ENCODE measurements at places on chromosomes 7 and 10.

- no peak for DNase-seq
These were observed 288.9 kb upstream of the KLF6 start for GRCh38 chr10:4073912-4074311.

DNA sequence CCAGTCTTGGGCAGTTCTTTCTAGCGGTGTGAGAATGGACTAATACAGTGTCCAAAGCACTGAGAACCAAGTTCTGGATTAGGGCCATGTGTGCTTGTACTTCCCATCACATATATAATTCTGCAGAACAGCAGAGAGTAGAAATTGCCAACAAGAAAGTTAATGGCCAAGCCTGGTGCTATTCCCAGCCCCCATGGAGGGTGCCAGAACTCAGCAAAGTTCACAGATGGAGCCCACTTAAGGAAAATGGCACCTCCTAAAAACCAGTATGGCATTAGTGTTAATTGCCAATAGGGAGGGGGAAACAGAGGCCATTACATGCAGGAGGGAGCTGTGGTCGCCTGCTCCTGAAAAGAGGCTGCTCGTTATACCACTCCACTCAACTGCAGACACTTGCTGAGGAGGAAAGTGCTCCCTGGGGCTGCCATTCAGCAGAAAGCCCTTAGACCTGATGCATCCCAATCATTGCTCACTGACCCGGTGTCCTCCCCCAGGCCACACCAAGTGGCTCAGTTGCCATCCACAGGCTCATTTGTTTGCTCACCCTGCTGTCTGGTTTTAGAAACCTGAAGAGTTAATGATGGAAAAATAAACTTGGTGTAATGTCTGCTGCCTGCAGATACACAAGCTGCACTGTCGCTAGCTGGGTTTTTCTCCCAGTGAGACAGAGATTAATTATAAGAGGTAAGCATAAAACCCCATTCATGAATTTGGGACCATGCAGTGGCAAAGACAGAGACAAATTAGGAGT is 280.6 kb downstream of the GFRA1 start:
- DNase-seq, result no peak

- DNase-seq, result no peak
These were observed 139.9 kb upstream of the NUPR2 start for GRCh38 chr7:56256108-56256507.

DNA sequence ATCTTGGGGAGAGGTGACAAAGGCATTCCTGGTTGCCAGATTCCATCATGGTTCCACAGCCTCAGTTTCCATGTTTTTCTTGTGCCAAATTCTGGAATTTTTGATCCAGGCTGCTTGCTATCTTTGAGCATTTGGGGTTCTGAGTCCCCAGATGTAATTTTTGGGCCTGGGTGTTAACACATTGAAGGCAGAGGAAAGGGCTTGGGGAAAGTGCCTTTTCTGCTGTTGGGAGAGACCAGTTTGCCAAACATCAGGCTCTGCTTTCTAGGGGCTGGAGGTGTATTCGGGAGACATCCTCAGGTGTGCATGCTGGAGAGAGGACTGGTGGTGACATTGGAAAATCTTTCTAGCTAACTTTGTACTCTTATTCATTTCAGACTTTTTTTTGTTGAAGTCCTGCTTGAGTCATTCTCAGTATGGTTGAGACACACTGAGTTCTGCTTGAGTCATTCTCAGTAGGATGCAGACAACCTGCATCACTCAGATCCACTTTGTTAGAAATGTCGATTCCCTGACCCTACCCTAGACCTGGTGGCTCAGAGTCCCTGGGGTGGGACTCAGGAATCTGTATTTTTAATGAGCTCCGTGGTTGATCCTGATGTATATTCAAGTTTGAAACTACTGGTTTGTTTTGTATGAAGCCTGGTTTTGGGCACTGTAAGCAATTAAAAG is 101.0 kb downstream of the LRMDA start:
- no peak for DNase-seq

GRCh38 chr10:30816820-30817171 is 187.2 kb upstream of the LYZL2 start:
- no peak for DNase-seq

DNA sequence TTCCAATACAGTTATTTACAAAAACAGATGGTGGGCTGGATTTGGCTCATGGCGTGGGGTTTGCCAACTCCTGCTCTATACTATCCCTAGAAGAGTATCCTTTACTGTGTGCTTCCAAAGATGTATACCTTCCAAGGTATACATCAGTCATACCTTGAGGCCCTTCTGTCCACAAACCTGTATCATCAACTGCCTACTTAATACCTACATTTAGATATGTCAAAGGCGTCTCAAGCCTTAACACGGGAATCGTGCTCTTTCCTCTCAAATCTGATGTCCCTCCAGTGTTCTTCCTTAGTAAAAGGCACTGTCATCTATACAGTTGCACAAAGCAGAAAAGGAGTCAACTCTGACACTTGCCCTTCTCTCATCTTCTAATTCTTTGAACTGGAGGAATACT is 36.9 kb downstream of the NAMPT start:
- no peak for DNase-seq

- DNase-seq, result no peak
These were observed 233.5 kb downstream of the XPNPEP1 start for GRCh38 chr10:109689785-109690184.

GRCh38 chr7:127905491-127906330 is 125.5 kb downstream of the LRRC4 start:
- DNase-seq, result no peak

- DNase-seq, result no peak
These were observed 95.7 kb downstream of the RBM20 start for GRCh38 chr10:110739811-110740271.

DNA sequence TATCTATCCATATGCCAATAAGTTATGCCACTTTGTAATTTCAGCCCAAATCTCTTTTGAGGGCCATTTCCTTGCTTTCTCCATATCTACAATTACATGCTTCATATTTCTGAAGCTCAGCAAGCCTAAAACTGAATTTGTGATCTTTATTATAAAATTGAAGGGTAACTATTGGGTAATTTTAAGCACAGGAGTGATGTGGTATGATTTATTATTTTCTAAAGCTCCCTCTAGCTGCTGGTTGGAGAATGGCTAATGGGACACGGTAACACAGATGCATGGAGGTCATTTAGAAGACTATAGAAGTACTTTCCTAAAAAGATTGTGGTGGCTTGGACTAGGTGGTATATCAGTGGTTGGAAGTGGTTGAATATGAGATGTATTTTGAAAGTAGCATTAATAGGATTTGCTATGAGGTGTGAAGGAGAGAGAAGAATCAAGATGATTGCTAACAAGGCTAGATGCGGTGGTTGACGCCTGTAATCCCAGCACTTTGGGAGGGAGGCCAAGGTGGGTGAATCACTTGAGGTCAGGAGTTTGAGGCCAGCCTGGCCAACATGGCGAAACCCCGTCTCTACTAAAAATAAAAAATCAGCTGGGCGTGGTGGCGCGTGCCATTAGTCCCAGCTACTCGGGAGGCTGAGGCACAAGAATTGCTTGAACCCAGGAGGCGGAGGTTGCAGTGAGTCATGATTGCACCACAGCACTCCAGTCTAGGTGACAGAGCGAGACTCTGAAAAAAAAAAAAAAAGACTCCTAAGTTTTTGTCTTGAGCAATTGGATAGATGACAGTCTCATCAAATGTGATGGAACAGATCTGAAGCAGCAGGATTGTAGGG is 13.9 kb downstream of the KLHDC10 start:
- no peak for DNase-seq

DNA sequence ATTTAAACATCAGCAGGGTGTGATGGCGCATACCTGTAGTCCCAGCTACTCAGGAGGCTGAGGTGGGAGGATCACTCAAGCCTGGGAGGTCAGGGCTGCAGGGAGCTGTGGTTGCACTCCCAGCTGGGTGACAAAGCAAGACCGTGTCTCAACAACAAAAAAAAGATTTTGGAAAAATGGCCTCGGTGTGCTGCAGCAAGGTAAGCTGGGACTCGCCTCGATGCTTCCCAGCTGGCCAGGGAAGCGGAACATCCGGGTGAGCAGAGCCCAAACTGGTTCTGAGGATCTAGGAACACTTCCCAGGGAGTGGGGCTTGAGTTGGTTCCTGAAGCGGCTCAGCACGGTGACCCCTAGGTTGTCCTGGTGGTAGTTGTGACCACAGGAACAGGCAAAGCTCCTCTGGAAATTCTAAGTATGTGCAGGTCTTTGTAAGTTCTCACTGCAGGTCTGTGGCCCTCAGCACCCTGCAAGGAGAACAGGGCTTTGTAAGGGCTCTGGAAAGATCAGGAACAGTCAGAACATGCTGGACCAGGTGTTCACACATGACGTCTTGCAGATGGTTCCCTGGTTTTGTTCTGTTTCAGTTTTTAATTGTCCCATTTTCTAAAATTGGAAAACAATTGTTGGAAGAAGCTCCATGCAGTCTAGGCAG is 38.6 kb upstream of the ZMIZ2 start:
- DNase-seq, result no peak

- no peak for DNase-seq
These were observed 118.2 kb upstream of the FAM133B start for GRCh38 chr7:92708111-92709042.

GRCh38 chr7:157898802-157899505 is 562.1 kb downstream of the DNAJB6 start:
- no peak for DNase-seq

GRCh38 chr10:34335960-34336690 is 479.0 kb downstream of the PARD3 start:
- no peak for DNase-seq

- DNase-seq, result no peak
These were observed 34.6 kb downstream of the PHTF2 start for GRCh38 chr7:77833136-77833535.

- no peak for DNase-seq
These were observed 15.3 kb upstream of the TMEM248 start for GRCh38 chr7:66905689-66906088.

DNA sequence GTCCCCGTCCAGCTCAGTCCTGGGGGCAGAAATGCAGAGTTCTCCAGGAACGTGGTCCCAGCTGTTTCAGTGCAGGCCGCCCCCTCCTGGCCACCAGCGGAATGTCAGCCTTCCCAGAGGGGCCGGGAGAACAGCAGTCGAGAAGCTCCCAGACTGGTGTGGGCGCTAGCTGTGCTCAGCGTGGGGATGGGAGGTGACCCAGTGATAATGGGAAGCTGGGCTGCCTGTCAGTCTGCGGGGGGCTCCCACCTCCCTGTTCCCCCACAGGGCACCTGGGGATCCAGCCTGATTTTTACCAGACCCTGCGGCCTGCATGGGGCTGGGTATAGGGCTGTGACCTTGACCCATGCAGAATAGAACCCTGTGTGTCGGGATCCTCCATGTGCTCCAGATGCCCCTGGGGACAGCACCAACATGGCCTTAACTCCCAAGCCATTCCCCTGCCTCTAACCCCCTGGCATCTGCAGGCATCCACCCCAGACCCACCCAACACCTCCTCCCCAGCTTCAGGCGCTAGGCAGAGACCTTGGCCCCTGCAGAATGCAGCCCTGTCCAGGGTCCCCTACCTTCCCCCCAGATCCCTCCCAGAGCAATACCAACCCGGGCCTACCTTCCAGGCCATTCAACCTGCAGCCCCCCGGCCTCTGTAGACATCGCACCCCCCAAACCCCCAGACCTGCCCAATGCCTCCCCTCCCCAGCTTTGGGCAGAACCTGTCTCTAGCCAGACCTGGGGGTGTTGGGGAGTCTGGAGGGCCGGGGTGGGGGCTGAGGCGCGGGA is 880 bp upstream of the ELN start:
- peak; percentile 22 for DNase-seq
